Brain (organoid and tissue), 16 donors: ENCODE measurements at places on chromosomes 6 and 20.

- DNase-seq, result no peak
Measured at GRCh38 chr6:72522735-72523141, 99.1 kb upstream of the KCNQ5 start.

DNA sequence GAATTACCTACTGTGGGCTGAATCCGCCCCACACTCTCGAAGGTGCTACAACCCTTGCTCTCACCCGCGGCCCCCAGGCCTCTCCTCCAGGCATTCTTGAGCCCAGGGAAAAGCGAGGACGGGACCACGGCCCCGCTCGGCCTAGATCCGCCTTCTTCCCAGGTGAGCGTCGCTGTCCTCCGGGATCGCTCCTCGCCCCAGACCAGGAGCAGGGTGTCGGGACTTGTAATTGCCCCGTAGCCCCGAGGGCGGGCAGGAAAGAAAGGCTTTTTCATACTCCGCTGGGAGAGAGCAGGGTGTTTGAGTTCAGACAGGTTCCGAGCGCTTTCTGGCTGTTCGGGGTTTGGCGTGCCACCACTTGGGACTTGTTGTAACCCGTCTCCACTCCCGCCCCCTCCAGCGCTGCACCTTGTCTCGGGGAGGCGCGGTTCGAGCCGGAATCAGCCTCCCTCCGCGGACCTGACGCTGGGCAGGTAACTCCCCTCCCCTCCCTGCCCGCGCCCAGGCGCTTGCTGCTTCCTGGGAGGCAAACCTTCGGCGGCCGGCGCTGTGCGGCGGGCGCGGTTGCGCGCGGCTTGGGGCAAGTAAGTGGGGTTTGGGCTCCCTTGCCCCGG, at the start of gene FAM83B:
FAM83B (plus strand) TSS at position 529 of the 614 bp plus-strand sequence. CDS start 23,476 bp downstream, outside the sequence.
- no peak for DNase-seq

GRCh38 chr6:154623391-154623790, 109.8 kb upstream of the SCAF8 start:
- DNase-seq, result no peak

- no peak for DNase-seq
Measured at GRCh38 chr6:22064558-22064957, 232.3 kb downstream of the PRL start.

GRCh38 chr6:125872259-125872921, 81.6 kb downstream of the NCOA7 start:
- DNase-seq, result no peak

- no peak for DNase-seq
Measured at GRCh38 chr6:88359530-88360202, 193.5 kb upstream of the CNR1 start.

DNA sequence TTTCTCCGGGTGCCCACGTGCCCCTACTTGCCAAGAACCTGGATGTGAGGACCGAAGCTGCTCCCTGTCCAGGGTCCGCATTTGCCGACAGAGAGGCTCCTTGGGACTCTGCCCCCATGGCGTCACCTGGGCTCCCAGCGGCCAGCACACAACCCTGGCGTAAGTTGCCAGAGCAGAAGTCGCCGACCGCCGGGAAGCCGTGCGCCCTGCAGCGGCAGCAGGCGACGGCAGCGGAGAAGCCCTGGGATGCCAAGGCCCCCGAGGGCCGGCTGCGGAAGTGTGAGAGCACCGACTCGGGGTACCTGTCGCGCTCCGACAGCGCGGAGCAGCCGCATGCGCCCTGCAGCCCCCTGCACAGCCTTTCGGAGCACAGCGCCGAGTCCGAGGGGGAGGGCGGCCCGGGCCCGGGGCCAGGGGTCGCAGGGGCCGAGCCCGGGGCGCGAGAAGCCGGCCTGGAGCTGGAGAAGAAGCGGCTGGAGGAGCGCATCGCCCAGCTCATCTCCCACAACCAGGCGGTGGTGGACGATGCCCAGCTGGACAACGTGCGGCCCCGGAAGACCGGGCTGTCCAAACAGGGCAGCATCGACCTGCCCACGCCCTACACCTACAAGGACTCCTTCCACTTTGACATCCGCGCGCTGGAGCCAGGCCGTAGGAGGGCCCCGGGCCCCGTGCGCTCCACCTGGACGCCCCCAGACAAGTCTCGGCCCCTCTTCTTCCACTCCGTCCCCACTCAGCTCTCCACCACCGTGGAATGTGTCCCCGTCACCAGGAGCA, 28.3 kb downstream of the ZNF831 start:
- DNase-seq, result no peak

- no peak for DNase-seq
Measured at GRCh38 chr6:34583861-34584604, 27.9 kb upstream of the SPDEF start.

DNA sequence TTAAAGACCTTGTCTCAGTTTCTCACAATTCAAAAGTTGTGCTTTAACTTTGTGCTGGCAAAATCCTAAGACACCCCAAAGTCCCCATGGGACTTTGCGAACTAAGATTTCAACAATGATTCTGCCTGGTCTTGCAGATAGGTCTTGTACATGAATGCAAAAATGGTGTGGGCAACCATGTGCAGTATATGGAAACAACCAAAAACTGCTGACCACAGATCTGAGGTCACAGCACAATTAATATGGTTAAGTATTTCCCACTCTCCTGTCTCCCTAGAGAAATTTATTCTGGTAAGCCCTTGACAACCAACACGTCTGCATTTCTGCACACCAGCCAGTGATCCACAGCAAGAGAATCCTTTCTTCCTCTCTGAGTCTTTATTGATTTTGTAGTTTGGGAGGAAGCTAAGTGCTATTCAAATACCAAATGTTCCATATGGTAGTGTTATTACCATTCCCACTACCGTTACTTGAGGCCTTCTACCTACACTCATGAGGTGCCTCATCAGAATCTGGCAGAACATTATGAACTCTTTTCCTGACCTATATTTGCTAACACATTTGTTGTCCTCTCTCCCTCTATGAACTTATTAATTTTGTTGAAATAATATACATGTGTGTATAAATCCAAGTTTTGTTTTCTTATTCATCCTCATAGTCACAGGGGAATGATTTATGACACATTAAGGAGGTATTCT, 178.7 kb downstream of the ATXN1 start:
- DNase-seq, result no peak

- peak; percentile 5 for DNase-seq
Measured at GRCh38 chr6:152697634-152698033, at the start of gene MYCT1. MYCT1 (plus strand) TSS chr6:152697897; CDS start chr6:152697903, 6 bp downstream.

DNA sequence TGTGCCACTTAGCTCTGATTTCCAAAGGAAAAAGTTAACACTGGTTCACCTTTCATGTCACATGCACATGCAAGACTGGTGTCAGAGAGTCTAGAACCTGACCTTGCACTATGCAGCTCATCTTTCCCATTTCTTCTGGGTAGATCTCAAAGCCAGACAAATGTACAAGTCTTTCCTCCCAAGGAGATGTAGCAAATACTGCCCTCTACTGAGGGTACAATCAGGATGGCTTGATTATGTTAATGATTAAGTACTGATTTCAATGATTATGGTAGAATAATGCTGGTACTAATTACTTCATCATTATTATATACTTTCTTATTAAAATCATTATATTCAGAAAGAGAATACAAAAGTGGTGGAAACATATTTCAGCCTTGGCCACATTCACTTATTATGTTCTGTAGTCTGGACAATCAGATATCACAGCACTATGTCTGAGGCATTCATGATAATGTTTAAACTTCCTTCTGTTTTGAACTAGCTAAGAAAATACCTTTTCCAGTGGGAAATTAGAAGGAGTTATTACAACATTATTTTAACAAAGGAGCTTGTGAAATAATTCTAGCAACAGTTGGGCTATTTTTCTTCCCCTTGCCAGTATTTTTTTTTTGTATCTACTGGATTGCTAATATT, 68.5 kb upstream of the FOXO3 start:
- peak; percentile 75 for DNase-seq

GRCh38 chr6:167652042-167652700, 174.5 kb upstream of the AFDN start:
- no peak for DNase-seq

- no peak for DNase-seq
Measured at GRCh38 chr20:24877652-24878051, 71.4 kb upstream of the CST7 start.

DNA sequence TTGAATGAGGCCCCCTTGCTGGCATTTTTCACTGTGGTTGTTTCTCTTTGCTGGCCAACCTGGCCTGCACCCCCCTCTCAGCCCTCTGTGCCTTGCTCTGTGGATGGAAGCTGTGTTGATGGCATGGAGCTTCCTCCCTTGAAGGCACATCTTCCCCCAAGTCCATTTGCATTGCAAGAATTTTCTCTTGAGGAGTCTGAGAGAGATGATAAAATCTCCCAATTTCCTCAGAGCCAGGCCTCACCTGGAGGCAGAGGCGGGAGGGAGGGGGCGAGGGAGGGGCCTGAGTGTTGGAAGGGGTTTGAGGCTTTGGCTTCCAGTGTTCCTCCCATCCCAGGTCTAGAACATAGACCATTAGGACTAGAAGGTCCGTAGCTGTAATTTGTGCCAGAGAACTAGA, 175.1 kb downstream of the SCP2D1 start:
- DNase-seq, result no peak

GRCh38 chr6:6251555-6252280, 68.7 kb downstream of the F13A1 start:
- no peak for DNase-seq

DNA sequence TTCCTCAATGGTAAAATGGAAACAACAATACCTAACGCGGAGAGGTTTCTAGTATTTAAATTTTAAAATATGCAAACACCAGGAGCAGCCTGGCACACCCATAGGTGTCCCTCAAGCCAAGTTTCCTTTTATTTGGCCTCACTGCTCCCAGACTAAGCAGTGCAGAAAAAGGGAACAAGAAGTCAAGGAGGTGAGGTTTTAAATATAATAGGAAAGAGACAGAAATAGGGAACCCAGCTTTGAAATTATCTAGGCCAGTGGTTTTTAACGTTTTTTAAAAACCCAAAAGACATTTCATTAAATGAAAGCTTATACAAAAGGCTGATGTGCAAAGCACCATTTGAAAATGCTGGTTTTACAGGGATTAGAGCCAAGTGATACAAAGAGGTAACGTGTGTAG, 109.6 kb downstream of the SLC22A3 start:
- no peak for DNase-seq

GRCh38 chr20:59668926-59669850, 64.8 kb downstream of the PHACTR3 start:
- DNase-seq, result no peak

GRCh38 chr20:3168829-3169590, 4.3 kb downstream of the LZTS3 start:
- DNase-seq, result no peak

- DNase-seq, result no peak
Measured at GRCh38 chr6:36492092-36492491, 49.3 kb downstream of the KCTD20 start.

DNA sequence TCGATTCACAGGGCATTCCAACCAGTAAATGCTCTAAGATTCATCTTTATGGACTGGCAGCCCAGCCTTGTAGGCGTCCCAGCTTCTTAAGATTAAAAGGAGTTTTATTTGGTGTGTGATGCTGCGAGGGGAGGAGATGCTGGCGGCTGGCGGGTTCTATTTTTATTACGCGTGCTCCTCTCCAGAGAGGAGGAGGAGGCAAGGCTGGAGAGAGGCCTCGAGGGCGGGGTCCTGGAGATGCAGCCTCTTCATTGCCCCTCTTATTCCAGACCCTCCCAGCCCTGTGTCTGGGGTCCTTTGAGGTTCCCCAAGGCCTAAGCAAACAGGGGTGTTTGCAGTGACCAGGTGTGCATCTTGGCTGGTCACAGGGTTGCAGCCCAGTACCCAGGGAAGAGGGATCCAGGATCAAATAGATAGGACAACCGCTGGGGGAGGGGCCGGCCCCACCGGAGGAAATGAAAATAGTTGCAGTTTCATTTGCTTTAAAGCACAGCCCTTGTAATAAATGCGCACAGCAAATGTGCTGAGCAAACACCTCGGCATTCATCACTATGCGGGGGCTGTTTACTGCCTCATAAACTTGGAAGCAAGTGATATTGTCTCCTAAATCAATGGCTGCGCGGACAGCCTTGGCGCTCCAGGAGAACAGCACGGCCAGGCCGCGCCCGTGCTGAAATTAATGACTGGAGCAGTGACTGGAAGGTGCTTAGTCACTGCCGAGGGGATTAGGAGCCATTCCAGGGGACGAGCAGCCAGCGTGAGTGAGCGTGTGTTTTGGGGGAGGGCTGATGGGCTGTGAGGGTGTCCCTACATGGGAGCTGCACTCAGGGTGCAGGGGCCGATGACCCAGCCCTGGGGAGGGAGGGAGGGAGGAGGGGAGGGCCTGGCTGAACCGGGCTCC, 83.0 kb downstream of the TMEM242 start:
- peak; percentile 57 for DNase-seq

- peak; percentile 45 for DNase-seq
Measured at GRCh38 chr20:17227669-17228623, 1.1 kb downstream of the PCSK2 start.

GRCh38 chr20:59004763-59005522, 2.1 kb downstream of the CTSZ start:
- peak; percentile 32 for DNase-seq

DNA sequence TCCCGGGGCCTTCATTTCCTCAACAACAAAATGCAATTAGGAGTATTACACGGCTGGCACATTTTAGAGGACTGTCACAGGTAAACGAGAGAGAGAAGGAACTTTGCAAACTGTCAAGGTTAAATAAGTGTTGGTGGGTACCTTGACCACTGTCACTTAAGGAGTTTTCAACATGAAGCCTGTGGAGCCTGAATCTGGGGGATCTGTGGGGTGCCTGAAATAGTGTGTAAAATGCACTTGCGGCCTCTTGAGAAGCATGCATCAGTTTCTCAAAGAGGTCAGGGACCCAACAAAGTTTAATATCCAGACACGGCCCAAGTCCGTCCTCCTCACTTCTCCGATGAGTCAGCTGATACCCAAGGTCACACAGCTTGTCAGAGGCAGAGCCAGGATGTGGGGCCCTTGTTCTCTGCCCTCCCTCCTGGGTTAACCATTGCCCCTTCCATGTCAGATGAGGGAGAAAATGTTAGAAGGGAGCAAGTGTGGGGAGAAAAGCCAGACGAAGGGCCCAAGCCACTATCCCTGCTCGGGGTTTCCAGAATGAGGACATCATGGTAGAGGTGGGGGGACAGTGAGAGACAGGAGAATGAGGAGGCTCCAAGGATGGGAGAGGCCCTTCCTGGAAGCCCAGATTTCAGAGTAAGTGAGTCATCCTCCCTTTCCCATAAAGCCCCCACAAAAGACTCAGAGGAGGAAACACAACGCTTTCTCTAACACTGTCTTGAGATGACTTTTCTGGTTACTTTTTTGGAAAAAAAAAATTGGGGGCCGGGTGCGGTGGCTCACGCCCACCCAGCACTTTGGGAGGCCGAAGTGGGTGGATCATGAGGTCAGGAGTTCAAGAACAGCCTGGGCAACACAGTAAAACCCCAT, 42.2 kb downstream of the C6orf132 start:
- DNase-seq, result no peak

- no peak for DNase-seq
Measured at GRCh38 chr6:5866547-5867051, 140.1 kb downstream of the NRN1 start.

- DNase-seq, result no peak
Measured at GRCh38 chr20:32291166-32291565, 13.7 kb downstream of the KIF3B start.

DNA sequence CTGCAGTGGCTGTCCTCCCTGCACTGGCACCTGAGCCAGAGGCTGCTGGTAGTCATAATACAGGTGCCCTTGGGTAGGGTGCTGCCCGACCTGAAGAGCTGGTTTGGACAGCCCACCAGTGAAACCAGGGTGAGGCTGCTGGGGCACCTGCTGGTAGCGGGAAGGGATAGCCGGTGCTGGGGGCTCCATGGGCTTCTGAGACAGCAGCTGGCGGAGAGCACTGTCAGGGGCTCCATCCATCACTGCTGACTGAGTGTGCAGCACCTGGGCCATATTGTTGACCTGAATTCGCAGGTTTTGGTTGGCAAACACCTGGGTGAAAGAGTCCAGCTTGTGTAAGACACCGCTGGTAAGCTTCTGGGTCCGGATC, 51.2 kb upstream of the MRPS10 start:
- DNase-seq, result no peak

GRCh38 chr20:53827292-53828087, 233.9 kb upstream of the ZNF217 start:
- no peak for DNase-seq
